Activated CD4-positive, alpha-beta T cell treated with anti-CD3 and anti-CD28 coated beads, Interleukin-10, Interleukin-2, amounts not matched to agents 100 ng/mL and 50 ng/mL, durations not matched to agents 16 hours and 8 hours (primary cell): ENCODE measurements at places on chromosomes 1 and 21.

DNA sequence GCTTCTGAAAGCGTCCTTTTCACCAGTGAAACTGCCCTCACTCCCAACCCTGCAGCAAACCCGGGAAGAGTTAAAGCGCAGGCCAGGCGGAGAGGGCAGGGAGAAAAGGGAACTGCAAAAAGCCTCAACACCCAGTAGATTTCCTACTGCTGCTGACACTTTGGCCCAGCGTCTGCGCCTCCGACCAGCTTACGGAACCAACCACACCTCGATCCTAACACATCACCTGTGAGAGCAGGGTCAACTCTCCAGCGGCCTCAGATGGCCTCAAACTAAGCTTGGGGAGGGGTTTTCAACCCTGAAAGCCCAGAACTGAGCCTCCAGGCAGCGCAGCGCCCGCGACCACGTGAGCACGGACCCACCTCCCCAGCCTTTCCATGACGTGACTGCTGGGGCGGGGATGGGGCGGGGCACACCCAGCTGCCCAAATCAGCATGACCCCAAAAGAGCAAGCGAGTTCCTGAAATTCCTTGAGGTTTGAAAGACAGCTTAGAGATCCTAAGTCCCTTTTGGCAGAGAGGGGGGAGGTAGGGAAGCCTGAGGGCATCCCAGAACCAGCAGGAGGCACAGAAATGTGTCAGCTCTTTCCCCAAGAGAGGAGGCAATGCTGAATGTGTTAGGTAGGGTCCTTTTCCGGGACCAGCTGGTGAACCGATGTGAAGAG lies 59.1 kb downstream of the ITPKB start:
- peak; percentile 77 for DNase-seq

DNA sequence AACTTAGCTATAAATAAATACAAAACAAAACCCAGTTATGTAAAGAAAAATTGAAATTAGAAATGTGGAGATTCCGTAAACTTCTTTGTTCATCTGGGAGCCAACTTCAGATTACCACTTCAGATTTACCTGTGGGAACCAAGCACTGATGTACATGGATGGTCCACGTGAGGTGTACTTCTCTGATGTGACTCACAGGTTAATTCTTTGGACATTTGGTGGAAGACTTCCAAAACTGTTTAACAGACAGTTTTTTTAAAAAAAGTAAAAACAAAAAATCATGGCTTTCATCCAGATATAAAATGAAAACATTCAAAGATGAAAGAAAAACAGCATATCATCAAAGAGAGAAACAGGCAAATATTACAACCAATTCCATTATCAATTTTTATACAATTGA lies 92.0 kb downstream of the MAST2 start:
- DNase-seq: no peak

DNA sequence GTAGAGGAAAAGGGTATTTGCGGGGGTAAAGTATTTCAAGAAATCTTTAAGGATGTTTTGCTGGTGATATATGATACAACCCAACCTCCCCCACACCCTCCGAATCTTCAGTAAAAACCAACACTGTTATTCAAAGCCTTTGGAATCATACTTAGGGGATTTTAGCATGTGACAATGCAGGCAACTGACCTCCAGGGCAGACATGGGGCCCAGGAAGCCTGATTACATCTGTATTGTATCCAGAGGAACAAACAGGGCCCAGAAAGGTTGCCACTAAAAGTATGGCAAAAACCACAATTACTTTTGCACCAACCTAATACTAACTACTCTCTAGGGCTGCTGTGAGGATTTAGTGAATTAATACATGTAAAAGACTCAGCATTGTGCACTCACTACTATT lies 43.9 kb upstream of the CNN3 start:
- no peak for DNase-seq

DNA sequence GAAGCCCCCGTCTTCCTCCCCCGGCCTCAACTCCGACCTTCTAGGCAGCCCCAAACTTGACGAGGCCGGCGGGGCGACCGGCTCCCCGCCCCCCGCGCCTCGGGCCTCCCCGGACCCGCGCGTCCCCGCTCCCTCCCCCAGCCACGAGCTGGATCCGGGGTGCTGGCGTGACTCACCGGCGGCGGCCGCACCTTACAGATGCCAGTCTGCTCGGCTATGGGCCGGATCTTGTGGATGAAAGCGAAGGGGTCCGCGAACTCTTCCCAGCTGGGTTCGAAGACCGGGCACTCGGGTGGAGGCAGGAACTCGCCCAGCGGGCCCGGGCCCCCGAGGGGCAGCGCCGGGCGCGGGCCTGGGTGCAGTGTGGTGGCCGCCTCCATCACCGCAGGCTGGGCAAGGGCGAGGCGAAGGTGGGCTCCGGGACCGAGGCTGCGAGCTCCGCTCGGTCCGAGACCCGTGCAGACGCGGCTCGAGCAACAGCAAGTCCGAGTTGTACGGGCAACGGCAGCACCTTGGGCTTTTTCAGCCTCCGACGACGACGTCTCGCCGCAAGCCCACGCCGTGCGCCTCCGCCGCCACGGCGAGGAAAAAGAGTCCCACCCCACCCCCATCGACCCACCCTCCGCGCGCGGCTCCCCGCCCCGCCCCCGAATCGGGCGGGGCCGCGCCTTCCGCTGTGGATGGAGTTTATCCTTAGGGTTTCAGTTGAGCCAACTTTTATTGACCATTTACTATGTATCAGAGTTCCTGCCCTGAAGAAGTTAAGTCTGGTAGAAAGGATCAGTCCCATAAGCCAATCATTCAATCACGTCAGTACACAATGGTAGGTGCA lies at the start of gene KDM5B:
TSS of gene KDM5B (minus strand) at position 496 of the 832 bp plus-strand sequence. CDS start at position 380, 116 bp downstream.
- DNase-seq: peak; percentile 68

GRCh38 chr1:239814306-239814881 lies 277.3 kb upstream of the FMN2 start:
- peak; percentile 90 for DNase-seq

DNA sequence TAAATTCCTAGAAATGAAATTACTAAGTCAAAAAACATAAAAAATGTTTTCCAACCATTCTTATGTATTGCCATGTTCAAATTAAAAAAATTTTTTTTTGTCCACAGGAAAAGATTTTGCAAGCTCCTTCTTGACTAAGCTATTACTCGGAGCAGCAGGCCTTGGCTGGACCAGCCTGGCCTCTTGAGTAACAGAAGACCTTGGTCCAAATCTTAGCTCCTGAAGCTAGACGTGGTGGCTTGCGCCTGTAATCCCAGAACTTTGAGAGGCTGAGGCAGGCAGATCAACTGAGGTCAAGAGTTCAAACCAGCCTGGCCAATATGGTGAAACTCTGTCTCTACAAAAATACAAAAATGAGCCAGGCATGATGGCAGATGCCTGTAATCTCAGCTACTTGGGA lies 77.6 kb downstream of the CLSTN1 start:
- no peak for DNase-seq

- no peak for DNase-seq
Measured at GRCh38 chr1:150383631-150384324, 19.8 kb downstream of the RPRD2 start.

DNA sequence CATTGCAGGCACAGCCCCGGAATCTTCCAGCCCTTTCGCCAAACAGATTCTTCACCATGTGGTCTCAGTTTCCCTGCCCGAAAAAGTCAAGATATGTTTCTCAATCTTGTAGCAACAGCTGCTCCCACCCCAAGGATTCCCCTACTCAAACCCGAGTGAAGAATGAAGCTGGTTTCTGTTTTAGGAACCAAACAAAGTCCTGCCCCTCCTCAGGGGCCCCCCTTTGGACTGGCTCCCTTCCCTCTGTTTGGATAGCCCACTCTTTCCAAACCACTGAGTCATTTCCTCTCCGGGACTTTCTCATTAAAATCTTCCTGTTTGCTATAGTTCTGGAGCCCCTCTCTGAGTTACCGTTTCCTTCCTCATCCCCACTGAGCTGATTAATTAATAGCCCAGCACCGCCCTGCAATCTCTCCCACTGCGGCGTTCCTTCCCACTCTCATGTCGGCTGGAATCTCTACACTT lies 100.9 kb downstream of the TSEN15 start:
- DNase-seq: no peak
